ENCODE measurements at places on chromosomes 16 and 17. TPM values are rescaled to one million over a fixed set of nuclear protein-coding genes. Genes with fewer than 3 reads are reported as not detected.

Gene CD300A
- not detected for total RNA-seq

Gene CDRT15
- total RNA-seq, result not detected

Gene SLFN13
- 24.7 TPM for total RNA-seq

Gene FBXO31
- total RNA-seq, result 31.8 TPM

Gene HOXB4
- 13.1 TPM for total RNA-seq

Gene CNTD1
- total RNA-seq, result not detected

Gene SCGB1C2
- total RNA-seq, result not detected

Gene STAT5A
- 23.6 TPM for total RNA-seq

Gene FBXW10B
- 2.5 TPM for total RNA-seq

Gene BRIP1
- total RNA-seq, result 12.2 TPM

Gene MYH1
- total RNA-seq, result not detected

Data from endothelial cell of umbilical vein (primary cell).